ENCODE measurements at places on chromosomes 16 and 17. TPM values are rescaled to one million over a fixed set of nuclear protein-coding genes. Genes with fewer than 3 reads are reported as not detected.

The NPIPB9 gene
- 1.1 TPM for total RNA-seq

The CEMP1 gene
- not detected for total RNA-seq

The CCR7 gene
- 156 TPM for total RNA-seq

The KRTAP9-8 gene
- not detected for total RNA-seq

The PLCG2 gene
- total RNA-seq = 12.0 TPM

DNA sequence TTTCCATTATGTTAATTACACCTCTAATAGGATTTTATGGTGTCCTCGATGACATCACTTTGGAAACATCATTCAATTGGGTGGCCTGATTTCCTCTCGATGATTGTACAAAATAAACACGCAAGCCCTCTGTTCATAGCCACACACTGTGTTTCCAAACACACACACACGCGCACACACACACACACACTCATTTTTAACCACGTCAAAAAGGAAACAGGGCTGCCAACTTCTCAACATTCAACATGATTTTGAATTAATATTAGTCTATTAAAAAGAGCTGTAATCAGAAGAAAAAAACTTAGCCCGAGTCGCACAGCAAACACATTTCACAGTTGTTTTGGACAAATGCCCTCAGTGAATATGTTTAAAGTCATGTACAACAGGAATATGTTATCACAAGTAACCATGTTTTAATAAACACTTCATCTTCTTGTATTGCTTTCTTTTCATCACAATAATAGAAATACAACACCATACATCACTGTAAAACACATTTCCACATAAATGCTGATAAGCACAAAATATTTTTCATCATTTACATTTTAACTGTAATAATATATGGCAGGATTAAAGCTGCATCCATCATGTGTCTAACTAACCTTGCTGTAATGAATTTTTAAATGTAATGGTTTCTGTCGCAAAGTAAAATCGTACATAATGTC, 219.1 kb upstream of the IRX3 start:
- no peak overlapping the region for H3K27ac ChIP-seq
- no peaks in the 10 kb centered on the region for H3K4me1 ChIP-seq
- H3K36me3 ChIP-seq = no peaks in the 10 kb centered on the region
- no peak for DNase-seq
- H3K4me3 ChIP-seq = no peak overlapping the region

DNA sequence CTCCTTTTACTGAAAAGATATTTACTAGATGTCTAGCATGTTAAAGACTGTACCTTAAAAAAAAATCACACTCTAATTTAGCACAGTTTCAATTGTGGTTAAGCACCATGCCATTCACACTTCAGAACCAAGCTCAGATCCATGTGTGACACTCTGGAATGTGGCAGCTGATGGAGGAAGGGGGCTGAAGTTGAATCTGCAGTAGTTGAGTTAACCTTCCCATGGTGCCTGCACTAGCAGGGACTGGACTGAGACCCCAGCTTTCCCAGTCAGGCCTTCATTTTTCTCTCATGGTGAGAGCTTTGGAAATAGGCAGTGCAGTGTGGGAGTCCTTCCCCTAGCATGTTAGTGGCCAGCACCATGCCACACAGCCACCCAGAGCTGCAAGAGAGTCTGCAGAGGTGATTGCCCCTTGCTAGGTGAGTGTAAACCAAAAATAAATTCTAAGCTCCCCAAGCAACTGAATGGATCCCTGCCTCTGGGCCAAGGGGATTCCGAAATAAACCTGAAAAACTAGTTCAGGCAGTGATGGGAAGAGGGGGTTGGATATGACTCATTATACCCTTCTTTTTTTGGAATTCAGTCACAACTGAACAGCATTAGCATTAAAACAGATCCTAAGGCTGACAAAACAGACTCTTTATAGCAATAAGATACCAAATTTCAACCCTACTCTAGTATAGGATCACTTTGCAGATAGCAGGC, 208.5 kb downstream of the WWOX start:
- H3K36me3 ChIP-seq = peaks cover 2% of the 10 kb centered on the region
- no peak overlapping the region for H3K27ac ChIP-seq
- H3K27me3 ChIP-seq = no peaks in the 10 kb centered on the region
- DNase-seq = no peak

DNA sequence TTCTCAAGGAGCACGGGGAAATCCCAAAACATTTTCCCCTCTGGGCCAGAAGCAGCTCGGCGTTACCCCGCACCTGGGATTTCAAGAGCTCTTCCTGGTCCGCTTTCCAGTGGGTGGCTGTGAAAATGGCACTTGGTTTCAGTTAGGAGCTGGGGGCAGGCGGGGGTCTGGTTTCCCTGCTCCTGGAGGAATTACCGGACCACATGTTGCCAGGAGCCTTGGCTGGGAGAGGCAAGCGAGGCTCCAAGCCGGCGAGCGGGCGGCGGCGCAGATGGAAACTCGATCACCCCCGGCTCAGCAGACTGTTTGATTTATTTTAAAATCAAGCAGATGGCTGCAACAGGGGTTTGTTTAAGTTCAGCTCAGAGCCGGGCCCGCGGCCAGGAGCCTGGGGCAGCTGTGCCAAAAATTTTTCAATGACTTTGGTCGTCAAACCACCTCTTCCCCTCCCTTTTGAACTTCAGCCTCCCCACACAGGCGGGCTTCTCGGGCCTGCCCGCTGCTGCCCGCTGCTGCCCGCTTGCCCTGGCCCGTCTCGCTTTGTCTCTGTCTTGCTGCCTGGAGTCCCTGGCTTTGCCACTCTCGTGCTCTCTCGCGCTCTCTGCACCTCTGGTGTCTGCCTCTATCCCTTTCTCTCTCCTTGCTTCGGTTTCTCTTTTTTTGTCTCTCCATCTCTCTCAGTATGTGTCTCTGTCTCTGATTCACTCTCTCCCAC, 108.0 kb upstream of the CIBAR2 start:
- no peak overlapping the region for H3K27ac ChIP-seq
- H3K36me3 ChIP-seq = no peaks in the 10 kb centered on the region
- H3K4me3 ChIP-seq = no peak overlapping the region
- H3K27me3 ChIP-seq = no peaks in the 10 kb centered on the region

DNA sequence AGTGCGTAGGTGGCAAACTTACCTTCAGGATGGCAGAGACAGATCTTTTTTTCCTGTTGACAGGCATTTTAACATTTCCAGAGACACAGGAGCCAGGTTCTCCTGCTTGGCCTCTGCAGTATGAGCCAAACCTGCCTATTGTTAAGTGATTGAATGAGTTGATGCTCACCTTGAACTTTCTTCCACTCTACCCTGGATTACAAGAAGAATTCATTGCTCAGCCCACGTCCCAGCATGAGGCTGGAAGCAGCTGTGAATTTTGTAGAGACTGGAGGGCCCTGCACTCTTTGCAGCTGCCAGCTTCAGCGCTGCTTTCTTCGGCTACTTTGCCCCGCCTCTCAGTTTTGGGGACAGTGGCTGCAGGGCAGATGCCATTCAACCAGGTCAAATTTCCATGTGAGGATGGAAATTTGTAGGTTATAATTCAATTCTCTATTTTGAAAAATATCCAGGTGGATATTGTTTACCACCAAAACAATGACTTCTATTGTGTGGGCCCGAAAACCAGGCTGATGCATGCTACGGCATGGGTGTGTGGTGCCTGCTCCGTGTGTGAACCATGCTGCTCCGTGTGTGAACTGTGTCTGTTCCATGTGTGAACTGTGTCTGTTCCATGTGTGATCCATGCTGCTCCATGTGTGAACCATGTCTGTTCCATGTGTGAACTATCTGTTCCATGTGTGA, 75.2 kb upstream of the METTL9 start:
- H3K4me3 ChIP-seq = no peak overlapping the region
- DNase-seq = no peak
- H3K27me3 ChIP-seq = no peaks in the 10 kb centered on the region
- H3K36me3 ChIP-seq = peaks cover 5% of the 10 kb centered on the region
- H3K27ac ChIP-seq = no peak overlapping the region

- peak; percentile 49 for DNase-seq
- no peaks in the 10 kb centered on the region for H3K27me3 ChIP-seq
- no peak overlapping the region for H3K27ac ChIP-seq
- H3K36me3 ChIP-seq = no peaks in the 10 kb centered on the region
Observed at GRCh38 chr17:1331708-1332107, 52.2 kb downstream of the TRARG1 start.

DNA sequence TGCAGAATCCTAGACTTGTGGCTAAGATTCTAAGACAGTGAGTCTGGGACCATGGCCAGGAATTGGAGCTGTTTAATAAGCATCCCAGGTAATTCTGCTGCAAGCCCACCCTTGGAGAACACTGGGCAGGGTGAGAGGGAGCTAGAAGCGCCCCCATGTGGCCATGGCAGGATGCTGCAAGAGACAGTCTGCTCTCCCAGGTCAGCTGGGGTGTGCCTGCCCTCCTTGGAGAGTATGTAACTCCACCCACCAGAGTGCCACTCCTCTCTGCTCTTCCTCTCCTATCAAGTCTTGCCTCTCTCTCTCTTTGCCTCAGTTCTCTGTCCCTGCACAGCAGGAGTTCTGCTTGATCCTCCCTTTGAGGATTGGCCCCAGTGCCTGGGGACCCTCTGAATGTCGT, 14.9 kb downstream of the RCVRN start:
- no peaks in the 10 kb centered on the region for H3K27me3 ChIP-seq
- no peaks in the 10 kb centered on the region for H3K36me3 ChIP-seq
- no peaks in the 10 kb centered on the region for H3K4me1 ChIP-seq
- H3K27ac ChIP-seq = no peak overlapping the region
